ENCODE measurements at places on chromosomes 4 and X.
A peak's percentile ranks its signal among the peaks of the same experiment; 100 is the strongest.

- no peak for DNase-seq
These were observed at the start of gene ATOH1 for GRCh38 chr4:93828332-93828994. ATOH1 (plus strand) TSS chr4:93828753; CDS start chr4:93828927, 174 bp downstream.

DNA sequence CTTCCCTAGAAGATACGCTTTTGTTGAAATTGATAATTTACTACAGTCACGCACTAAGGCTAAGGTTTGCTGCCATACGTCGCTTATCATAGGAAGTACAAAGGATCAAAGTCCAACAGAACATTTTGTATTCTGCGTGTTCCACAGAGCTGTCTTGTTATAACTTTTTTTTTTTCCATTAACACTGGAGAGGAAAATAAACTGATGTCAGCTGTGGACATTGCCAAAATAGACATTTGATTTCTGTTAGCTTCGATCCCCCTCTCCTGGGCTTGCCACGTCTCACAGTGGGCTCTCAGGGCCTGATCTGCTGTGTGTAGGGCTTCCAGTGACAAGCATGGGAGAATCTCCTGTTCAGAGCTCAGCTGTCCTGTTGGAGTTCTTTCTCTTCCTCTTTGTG lies 93.3 kb downstream of the SPATA18 start:
- DNase-seq: no peak

GRCh38 chr4:183402771-183403170 lies 41.7 kb upstream of the CDKN2AIP start:
- no peak for DNase-seq

- DNase-seq: no peak
These were observed 316.7 kb upstream of the SLC7A11 start for GRCh38 chr4:138558886-138559285.

GRCh38 chrX:66110112-66110511 lies 53.9 kb upstream of the HEPH start:
- DNase-seq: no peak

DNA sequence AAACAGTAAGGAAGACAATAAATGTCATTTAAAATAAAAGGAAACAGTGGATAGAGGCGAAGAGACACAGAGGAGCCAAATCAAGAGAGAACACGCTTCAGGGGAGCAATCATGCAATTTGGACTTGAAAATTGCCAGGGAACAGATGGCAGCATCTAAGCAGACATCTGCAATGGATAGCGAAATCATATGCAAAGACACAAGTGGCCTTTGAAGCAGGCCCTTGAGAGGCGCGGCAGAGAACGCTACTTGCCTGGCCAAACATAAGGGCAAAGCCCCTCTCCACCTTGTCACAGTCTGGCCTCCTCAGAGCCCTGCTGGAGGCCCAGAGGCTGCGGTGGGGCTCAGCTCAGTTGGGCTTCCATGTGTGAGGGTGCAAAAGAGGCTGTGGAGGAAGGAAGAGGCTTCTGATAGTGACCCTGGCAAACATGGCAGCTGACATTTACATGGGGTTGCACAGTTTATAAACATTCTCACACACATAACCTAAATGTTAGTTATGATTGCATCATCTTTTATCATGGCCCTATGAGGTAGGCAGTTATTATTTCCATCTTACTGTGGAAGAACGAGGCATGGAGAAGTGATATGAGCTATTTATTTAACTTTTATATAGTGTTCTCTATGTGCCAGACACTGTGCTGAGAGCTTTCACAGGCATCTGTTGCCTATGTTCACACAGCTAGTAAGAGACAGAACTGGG lies 18.3 kb downstream of the ADGRG4 start:
- no peak for DNase-seq

GRCh38 chr4:76488455-76488854 lies 53.4 kb downstream of the SHROOM3 start:
- DNase-seq: no peak

- DNase-seq: no peak
These were observed 3.2 kb upstream of the SLC25A14 start for GRCh38 chrX:130336531-130336930.

GRCh38 chr4:123676890-123677229 lies 280.3 kb downstream of the SPRY1 start:
- DNase-seq: no peak

- DNase-seq: no peak
These were observed 211.3 kb upstream of the INTU start for GRCh38 chr4:127421437-127421836.

- no peak for DNase-seq
These were observed 93.4 kb upstream of the ENPP6 start for GRCh38 chr4:184310881-184311709.

DNA sequence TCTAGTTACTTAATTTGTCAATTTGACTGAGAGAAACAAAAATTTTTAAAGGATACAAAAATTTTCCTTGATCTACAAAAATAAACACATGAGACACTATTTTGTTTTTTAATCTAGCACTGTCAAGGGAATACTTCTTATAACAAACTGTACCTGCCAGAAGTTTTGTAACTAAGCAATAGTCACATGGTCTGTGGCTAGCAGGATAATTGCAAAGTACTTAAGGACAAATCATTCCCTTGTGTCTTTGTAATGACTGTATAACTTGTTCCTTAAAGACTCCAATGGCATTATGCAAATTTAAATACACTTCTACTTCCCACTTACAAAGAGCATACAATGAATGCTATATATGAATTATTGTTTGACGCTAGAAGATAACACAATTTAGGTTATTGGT lies 25.1 kb upstream of the ANK2 start:
- DNase-seq: no peak

- DNase-seq: no peak
These were observed 160.0 kb downstream of the EFNB1 start for GRCh38 chrX:68988865-68989264.

DNA sequence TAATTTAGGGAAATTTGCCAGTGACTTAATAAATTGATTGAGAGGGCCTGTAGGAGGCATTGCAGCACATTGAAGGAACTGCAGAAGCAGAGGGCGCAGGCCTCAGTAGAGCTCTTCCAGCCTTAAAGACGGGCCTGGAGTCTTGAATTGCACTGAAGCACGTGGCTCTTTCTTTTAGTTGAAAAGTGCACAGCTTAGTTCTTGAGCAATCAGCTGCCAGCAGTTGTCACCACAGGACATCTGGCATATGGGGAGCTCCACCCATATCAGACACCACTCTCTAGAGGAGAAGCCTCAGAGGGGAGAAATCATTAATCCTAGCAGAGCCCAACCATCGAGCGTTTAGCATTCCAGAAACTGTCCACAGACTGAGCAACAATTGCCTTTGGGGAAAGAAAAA lies 16.0 kb upstream of the FGF16 start:
- DNase-seq: no peak

DNA sequence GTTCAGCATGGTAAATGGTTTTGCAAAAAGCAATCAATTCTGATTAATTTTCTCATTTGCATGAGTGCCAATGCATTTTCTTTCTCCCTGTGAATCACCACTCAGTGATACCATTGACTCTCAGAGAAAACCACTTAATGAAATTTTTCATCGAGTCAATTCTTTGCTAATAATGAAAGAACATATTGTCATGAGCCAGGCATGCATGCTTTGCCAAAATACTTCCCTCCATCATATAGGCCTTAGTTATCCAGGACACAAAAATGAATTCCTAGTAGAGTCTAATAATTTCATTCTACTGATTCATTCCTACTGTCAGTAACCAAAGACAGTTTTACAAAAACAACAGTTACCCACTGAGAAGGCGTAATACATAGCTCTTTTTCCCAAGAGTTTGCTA lies 680.0 kb downstream of the TRIML1 start:
- DNase-seq: no peak

DNA sequence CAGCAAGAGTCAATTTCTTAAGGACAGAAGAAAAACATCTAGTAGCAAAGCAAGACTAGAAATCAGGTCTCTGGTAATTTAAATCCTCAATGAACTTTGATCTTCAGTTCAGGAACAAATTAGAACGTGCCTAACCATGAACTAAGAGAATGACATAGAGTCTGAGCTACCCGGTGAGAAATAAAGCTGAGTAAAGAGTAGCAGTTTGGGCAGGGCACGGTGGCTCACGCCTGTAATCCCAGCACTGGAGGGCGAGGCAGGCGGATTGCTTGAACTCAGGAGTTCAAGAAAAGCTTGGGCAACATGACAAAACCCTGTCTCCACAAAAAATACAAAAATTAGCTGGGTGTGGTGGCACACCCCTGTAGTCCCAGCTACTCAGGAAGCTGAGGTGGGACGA lies 37.7 kb downstream of the ACE2 start:
- no peak for DNase-seq

- no peak for DNase-seq
These were observed 10.4 kb upstream of the NSUN7 start for GRCh38 chr4:40739347-40739746.

GRCh38 chr4:159698336-159698735 lies 595.5 kb downstream of the RAPGEF2 start:
- no peak for DNase-seq

- no peak for DNase-seq
These were observed 207.4 kb upstream of the VCX start for GRCh38 chrX:7635604-7636003.

- DNase-seq: no peak
These were observed 52.7 kb upstream of the FTHL17 start for GRCh38 chrX:31124536-31124935.

- no peak for DNase-seq
These were observed 26.8 kb upstream of the ESX1 start for GRCh38 chrX:104281564-104281963.

DNA sequence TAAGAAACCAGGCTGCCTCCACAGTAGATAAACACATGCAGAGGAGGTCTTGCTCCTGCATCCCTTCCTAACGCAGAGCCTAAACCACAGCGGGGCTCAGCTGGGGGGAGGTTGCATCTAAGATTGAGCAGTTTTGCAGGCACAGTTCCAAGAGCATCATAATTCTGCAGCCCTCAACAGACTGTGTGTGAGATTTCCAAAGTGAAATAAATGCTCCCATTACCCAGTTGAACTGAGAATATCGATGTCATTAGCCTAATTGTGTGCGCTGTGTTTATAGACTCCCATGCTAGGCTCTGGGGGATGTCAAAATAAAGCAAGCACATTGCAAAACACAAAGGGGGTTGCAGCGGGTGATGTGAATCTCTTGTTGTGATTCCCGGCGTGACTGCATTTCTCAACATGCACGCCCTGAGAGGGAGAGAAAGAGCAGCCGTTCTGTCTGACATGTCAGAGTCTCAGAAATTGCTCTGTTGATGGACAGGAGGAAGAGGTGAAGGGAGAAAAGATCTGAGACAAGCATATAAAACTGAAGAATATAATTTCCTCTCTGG lies 150.0 kb upstream of the PSAPL1 start:
- DNase-seq: no peak

GRCh38 chrX:57266871-57267270 lies 19.6 kb upstream of the FAAH2 start:
- no peak for DNase-seq

DNA sequence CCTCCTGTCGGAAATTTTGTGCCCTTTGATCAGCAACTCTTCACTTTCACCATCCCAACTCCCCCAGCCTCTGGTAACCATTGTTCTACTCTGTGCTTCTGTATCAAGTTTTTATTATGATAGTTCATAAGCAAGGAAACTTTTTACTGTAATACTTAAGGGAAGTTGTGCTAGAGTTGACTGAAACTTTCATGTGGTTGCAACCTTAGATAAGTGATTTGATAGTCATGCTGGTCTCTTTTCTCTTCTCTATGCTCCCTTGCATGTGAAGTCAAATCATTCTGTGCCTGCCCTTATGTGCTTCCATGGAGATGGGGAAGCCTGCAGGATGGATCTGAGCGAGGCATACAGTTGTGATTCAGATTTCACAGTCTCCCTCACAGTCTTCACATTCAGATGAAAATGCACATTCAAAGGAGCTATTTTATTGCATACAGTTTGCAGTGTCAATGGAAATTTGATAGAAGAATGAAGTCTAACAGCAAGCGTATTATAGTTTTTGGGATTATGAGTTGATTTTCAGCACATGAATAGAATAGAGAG lies 1428.3 kb upstream of the TENM3 start:
- no peak for DNase-seq

GRCh38 chr4:107801766-107802211 lies 22.9 kb upstream of the SGMS2 start:
- DNase-seq: no peak

DNA sequence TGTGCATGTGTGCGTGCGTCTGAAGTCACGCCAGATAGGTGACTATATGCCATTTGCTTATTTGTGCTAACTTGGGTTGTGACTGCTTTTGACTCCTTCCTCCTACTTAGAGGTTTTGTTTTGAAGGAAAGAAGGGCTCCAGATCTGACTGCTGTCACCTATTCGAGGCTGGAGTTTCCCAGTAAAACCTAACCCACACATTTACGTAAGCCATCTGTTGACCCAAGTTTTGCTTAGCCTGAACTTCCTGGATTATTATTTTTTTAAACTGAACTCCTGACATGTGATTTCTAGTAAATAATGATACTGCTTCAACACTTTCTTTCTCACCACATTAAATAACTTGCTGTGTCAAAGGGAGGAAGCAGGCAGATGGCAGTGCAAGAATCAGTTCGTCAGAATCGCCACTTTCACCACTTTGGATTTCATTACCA lies 41.5 kb downstream of the DTHD1 start:
- DNase-seq: peak; percentile 94

- DNase-seq: no peak
These were observed 11.1 kb downstream of the FABP2 start for GRCh38 chr4:119310826-119311225.

GRCh38 chr4:24470666-24471485 lies 113.5 kb downstream of the DHX15 start:
- DNase-seq: no peak

All from T-helper 1 cell (primary cell).